ENCODE measurements at places on chromosomes 6 and 20.

DNA sequence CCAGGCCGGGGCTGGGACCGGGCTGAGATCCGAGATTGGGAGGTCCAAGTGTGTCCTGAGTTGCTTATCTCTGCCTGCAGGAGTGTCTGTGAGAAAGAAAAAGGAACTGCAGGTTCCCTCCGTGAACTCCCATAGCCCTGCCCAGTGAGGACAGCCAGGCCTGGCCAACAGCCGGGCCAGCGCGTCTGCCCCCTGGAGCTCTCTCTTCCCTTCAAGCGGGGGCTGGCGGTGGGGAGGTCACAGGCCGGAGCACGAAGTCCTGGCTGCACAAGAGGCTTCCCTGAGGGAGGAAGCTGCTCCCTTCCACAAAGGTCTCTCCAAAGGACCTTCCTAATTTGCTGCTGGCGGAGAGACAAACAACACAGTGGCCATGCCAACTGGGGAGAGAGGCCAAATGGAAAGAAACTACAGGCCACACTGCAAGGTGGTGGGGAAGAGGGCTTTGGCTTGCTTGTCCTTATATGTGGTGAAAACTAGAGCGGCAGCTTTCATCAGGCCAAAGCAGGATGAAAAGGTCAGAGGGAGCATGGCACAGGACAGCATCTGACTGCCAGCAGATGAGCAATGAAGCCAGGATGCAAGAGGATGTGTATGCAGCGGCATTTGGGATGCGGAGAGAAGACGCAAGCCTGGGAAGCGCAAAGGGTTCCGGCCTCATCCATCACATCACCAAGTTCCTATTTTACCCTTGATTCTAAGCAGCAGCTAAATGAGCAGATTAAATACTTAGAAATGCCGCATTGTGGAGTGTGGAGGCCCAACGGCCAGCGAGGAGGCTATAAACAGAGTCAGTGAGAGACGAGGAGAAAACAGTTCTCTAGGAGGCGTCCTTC, 260.0 kb downstream of the ERMARD start:
- no peak for DNase-seq

- no peak for DNase-seq
Observed at GRCh38 chr20:62051144-62051543, 14.5 kb downstream of the TAF4 start.

DNA sequence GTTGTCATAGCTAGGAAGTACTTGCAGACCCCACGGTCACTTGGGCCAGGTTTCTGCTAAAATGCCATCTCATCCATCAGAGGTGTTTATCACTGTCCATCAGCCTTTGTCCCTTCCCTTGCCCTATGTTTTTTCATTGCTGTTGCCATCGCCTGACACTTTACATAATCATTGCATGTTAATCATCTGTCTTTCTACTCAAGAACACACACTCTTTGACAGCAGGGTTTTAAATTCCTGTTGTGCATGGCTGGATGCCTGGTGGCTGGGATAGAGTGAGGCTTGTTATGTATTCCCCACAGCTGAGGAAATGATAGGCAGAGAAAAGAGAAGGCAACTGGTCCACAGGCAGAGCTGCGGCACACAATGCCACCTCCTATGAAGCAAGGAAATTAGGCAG, 11.7 kb upstream of the C6orf118 start:
- DNase-seq, result no peak

- no peak for DNase-seq
Observed at GRCh38 chr20:650954-651353, 2.0 kb downstream of the SRXN1 start.

GRCh38 chr20:63794614-63795013, 36.5 kb downstream of the ZBTB46 start:
- DNase-seq, result no peak

DNA sequence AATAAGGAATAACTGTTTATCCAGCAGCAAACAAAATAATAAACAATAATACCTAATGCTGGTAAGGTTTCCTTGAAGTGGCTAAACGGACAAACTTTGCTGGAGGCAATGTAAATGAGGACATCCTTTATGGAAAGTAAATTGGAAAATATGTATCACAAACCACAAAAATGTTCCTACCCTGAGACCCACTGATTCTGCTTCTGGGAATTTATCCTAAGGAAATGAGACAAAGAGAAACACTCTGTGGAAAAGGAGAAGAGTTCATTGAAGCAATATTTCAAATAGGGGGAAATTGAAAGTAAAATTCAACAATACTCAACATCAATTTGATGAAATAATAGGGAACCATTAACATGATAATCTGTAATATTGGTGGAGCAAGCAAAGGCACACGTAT, 37.9 kb downstream of the MAFB start:
- no peak for DNase-seq

DNA sequence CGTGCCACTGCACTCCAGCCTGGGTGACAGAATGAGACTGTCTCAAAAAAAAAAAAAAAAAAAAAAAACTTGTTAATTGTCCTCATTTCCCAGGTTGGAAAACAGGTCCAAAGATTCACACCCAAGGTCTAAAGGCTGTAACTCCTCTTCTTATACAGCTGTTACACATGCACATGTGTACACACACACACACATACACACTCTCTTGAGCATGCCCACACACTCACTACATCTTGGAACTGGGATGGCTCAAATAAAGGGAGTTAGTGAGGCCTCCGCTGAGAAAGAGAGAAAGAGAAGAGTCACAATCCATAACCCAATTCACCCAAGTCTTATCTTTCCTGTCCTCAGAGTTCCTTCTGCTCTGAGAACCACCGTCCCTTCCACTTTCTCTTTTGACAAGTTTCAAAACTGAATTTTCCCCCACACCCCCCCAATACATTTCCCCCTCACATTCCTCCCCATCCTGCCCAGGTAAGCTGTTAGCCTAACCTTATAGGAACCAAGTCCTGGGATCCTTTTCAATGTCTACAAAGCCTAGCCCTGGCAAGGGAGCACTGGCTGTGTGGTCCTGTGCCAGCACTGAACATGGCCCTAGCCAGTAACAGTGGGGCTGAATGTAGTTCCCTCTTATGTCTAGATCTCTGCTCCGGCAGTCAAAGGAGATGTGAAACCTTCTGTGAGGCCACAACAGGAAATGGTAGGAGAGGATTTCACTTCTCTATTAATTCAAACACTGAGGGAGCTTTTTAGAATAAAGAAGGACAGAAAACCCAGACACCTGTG, 3.2 kb upstream of the HLA-DMB start:
- no peak for DNase-seq

GRCh38 chr20:8930726-8931125, 138.2 kb upstream of the PLCB4 start:
- DNase-seq, result no peak

DNA sequence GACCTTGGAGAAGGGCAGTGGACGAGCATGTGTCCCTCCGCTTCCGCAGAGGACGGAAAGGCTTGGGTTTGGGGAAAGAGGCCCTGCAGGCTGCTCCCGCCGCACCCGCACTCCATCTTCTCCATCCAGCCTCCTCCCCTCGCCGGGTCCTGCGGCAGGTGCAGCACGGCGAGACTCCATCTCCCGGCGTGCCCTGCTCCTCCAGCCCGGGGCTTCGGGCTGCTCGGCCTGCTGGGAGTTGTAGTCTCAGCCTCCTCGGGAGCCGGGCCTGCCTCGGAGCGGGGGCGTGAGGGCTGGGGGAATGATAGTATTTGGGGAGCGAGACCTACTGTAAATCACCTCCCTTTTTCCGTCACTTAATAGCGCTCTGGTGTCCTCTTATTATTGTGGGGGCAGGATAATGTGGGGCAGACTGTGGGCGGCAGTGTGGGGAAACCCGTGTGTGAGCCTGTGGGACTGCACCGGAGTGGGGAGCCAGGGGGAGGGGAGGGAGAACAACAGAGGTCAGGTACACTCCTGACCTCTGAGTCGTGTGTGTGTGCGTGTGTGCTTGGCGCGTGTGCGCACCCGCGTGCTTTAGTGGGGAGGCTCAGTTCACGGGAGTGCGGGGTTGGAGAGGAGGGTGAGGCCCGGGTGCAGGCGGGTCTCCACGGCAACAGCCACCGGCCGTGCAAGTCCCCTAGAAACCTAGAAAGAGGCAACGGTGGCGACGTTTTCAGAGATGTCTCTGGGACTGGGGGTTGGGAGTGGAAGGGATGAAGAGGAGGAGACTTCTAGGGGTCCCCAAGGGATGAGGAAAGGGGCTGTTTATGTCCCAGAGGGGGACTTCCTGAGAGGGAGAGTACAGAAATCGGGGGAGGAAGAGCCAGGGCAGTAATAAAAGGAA, 4.1 kb downstream of the TTBK1 start:
- peak; percentile 77 for DNase-seq

GRCh38 chr6:30465595-30466306, 23.6 kb upstream of the HLA-E start:
- no peak for DNase-seq

- no peak for DNase-seq
Observed at GRCh38 chr6:156689656-156690055, 87.5 kb upstream of the ARID1B start.

DNA sequence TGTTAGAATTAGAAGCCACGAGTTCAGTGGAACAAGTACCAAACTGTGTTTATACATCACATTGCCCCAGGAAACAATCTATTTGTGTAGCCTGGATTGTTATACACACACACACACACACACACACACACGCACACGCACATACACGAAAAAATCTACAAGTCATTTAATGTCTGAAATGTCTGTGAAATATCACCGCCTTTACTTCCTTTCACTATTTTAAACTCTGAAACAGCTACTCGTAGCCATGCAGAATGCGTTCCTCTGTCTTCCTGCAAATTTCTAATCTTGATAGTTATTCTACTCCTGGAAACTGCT, 84.4 kb upstream of the SCAF8 start:
- DNase-seq, result no peak

DNA sequence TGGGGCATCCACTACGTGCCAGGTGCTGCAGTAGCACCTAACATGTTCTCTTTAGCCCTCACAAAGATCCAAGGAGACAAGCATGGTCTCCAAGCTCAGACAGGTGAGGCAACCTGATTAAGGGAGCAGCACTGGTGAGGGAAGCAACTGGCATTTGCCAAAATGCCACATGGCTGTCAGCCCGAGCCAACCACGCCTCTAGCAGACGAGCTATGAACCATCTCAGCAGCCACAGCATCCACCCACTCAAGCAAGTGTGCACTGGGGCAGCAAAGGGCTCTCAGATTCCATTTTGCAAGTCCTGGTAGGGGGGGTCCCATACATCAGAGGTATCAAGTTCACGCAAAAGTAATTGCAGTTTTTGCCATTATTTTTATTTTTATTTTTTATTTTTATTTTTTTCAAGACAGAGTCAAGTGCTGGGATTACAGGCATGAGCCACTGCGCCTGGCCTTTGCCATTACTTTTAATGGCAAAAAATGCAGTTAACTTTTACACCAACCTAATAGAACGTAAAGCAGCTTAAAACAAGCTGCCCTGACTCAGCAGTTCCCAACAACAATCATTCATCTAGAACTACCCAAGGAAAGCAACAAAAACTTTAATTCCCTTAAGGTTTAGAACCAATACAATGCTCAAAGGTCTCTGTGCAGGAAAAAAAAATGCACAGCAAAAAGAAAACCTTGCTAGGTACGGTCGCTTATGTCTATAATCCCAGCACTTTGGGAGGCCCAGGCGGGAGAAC, 36.3 kb upstream of the SPDEF start:
- no peak for DNase-seq

- no peak for DNase-seq
Observed at GRCh38 chr6:11917951-11918738, 94.0 kb upstream of the HIVEP1 start.

- DNase-seq, result no peak
Observed at GRCh38 chr6:71737953-71738352, 148.4 kb upstream of the RIMS1 start.

GRCh38 chr6:129643968-129644367, 66.0 kb downstream of the ARHGAP18 start:
- no peak for DNase-seq

DNA sequence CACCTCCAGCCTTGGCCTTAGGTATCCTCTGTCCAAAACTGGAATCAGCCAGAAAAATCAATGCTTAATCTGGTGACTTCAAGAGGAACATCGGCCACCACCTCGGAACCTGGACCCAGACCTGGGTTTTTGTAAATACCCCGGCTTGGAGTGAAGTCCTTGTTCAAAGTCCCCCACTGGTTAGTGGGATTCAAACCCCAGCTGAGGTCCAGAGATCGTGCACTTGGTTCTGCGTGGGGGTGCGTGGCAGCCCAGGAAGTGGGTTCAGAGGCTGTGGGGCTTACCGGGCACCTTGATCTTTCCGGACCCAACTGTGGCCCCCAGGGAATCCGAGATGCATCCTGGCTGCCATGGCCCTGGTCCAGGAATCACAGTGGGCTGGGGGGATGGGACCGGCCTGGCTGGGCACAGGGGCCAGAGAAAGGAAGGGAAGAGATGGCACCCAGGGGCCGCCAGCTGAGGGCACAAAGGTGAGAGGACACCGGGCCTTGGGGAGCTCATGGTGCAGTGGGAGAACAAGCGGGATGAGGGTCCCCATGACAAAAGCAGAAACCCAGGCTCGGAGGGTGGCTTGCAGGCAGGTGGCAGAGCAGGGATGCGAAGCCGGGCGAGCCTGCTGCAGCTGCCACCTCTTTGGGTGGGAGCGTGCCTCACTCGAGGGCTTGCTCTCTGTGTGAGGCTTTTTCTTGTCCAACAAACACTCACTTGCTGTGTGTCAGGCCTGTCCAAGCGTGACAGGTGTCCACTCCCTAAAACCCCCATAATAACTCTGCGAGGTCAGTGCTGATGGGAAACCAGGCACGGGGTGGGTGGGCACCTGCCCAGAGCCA, 27.7 kb downstream of the ZBP1 start:
- DNase-seq, result no peak

GRCh38 chr20:40770564-40771307, 81.7 kb upstream of the MAFB start:
- no peak for DNase-seq

GRCh38 chr6:37136821-37137200, 33.1 kb upstream of the PIM1 start:
- no peak for DNase-seq

DNA sequence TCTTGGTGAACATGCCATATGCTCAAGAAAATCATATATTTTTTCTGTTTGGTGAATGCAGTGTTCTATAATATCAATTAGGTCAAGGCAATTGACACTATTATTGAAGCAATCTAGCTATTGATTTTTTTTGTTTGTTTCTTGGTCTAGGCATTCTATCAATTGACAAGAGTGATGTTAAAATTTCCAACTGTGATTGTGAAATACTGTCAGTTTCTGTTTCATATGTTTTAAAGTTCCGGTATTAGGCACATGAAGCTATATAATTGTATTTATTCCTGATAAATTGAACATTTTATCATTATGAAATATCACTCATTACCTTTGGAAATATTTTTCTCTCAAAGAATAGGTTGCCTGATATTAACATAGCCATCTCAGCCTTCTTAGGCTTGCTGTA, 653.4 kb downstream of the HDGFL1 start:
- DNase-seq, result no peak

DNA sequence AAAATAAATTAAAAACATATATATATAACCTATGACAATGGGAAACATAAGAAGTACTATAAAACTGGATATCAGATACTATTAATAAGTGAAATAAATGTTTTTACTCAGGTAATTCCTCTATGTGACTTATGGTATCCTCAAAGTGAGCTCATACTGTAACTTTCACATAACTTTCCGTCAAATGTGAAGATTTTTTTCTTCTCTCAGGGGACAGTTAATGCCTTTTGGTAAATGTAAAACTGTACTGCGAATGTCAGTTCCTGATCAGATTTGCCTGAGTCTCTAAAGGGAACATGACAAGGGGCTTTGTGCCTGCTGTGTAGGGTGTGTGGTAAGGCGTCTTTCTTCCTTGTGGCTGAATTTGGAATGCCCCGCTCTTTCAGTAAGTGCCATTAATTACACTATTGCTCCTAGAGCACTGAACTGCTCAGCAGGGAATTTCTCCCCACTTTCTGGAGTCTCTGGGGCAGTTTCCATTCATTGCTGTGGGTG, 271.8 kb downstream of the PRL start:
- DNase-seq, result no peak

GRCh38 chr6:17103715-17104114, 1.9 kb downstream of the STMND1 start:
- DNase-seq, result no peak
